ENCODE measurements at places on chromosomes 3 and 15.

- DNase-seq: no peak
Measured at GRCh38 chr3:46539443-46540005, 26.6 kb downstream of the LRRC2 start.

DNA sequence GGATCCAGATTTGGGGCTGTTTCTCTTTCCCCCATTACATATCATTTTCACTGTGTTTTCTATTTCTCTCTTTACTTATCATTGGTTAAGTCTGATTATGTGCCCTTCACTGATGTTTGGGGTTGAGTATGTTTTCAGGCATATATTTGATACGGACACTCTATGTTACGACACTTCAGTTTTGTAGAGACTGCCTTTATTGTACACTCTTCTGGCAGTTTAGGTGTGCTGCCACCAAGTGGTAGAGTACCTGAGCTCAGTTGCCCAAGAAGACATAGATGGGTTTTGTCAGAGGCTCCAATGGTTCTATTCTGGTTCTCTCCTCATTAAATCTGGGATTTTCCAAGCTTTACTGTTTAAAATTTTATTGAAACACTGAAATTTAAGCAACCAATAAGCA lies 255.0 kb upstream of the ROPN1 start:
- no peak for DNase-seq

DNA sequence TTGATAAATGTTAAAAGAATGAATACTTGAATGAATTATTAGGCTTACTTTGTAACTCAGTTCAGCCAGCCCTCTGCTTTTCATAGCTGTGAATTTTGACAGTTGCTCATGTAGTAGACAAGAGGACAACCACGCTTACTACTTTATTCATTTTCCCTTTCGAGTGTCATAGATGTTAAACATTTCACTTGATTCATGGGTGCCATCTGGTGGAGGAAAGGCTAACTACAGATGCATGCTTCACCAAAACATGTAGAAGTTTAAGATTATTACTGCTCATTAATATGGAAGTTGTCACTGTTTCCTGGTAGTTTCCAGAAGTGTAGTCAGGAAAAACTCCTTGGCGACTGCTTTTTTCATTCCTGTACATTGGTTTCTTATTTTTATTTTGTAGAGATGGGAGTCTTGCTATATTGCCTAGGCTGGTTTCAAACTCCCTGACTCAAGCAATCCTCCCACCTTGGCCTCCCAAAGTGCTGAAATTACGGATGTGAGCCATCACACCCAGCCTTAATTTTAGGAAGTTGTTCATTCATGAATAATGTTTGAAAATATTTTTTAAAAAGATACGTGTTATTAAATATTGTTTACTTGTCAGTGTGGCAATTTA lies 163.2 kb downstream of the B3GALNT1 start:
- no peak for DNase-seq

DNA sequence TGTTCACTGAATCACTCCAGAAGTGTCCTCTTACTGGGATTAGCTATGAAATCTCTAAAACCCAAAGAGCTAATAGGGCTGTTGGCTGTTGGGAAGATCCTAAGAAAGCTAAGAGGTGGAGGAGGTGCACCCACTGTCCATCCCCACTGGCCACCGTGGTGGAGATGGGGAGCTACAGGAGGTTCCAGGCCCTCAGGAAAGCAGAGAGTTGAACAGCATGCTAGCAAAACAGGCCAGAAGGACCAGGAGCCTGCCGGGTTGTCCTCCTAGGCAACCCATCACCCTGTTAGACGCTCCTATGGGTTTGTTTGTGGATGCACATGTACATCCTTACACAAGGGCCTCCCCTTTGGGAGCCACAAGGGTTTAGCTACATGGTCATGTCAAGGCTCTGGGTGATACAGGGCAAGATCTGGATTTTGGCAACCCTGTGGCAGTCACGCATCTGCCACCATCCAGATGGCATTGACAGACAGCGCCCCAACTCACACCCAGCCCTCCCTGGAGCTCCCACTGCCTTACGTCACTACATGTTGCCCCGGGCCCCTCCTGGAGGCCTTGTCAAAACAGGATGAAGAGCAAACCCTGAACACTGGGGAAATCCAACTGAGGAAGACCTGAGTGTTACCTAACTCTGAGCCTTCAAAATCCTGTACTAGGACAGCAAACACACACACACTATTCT lies 208.1 kb downstream of the SLCO3A1 start:
- DNase-seq: no peak

GRCh38 chr3:14127516-14128161 lies 2.8 kb downstream of the TMEM43 start:
- DNase-seq: no peak

DNA sequence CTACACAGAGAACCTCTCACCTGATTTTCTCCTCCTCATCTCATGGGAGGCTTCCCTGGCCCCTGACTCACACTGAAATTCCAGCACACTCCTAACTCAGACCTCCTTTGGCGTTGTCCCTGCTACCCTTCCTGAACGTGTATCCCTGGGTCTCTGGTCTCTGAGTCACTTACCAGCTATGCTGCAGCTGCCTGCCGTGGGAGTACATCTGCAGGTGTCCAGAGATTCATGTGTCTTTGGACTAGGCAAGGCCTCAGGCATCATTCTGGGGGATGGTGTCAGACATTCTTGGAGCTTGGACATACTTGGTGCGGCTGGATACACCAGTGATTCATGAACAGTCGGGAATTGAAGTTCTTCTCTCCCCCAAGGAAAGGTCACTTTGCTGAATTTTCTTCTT lies 148.8 kb upstream of the TRIM42 start:
- DNase-seq: no peak

DNA sequence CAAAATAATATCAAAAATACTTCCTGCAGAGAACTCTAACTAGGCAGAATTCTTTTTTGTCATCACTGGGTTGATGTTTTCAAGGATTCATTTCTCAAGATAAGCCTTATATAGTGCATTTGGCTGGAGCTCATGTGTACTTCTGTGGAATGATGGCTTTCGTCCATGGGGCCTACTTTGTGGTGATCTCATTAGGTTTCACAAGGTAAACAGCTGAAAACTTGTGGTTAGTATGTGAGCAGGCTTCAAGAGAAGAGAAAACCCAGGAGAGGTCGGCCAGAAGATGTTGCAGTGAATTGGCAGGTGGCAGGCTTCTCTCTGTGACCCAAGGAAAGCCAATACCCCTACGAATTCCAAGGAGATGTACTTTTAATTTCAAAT lies 121.4 kb upstream of the PHLDB2 start:
- no peak for DNase-seq

GRCh38 chr15:97977734-97978133 lies 17.2 kb downstream of the ARRDC4 start:
- no peak for DNase-seq

- DNase-seq: no peak
Measured at GRCh38 chr15:99385005-99385669, 133.9 kb downstream of the LRRC28 start.

GRCh38 chr3:10928961-10929471 lies 63.5 kb upstream of the SLC6A1 start:
- DNase-seq: no peak

GRCh38 chr15:84955089-84955848 lies 26.4 kb upstream of the PDE8A start:
- DNase-seq: no peak

- DNase-seq: no peak
Measured at GRCh38 chr15:66108483-66109265, 144.9 kb downstream of the MEGF11 start.

GRCh38 chr15:80695911-80696661 lies 976 bp downstream of the ABHD17C start:
- no peak for DNase-seq

DNA sequence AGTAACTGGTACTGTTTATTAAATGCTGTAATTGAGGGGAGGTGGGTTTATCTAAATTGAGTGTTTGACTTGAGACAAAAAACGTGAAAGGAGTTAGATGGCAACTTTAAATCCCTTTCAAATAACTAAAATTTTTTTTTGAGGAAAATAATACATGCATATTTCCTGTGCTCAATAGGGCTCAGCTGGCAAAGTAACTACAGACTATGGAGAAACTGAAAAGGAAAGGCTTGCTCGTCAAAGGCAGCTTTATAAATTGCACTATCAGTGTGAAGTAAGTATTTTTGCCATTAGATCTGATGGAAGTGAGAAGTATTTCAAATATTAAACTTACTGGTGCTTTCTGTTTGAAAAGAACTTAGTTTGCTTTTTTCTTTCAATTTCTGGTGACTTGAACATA lies 72.2 kb downstream of the DZIP3 start:
- DNase-seq: no peak

DNA sequence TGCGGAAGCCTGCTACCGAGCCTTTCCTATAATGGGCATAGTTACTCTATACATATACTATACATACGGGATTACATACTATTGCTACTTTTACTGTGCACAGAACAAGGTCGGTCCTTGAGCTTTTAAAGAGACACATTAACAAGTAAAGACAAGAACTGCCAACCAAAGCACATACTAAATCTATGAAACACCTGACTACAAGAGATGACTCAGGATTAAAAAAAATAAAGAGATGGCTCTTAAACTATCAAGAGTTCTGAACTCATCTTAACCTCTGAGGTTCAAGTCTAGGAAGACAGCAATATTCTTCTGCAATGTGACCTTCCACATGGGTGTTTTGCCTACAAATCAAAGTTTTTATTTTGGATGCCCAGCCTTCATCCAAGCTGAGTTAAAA lies 106.8 kb downstream of the TNIK start:
- DNase-seq: no peak

- no peak for DNase-seq
Measured at GRCh38 chr15:56772868-56773639, 39.7 kb upstream of the ZNF280D start.

- no peak for DNase-seq
Measured at GRCh38 chr15:67564021-67564967, 21.8 kb downstream of the MAP2K5 start.
